Fibroblast of pulmonary artery (primary cell): ENCODE measurements at places on chromosomes 1 and 21.

GRCh38 chr1:8094481-8095241 lies 68.6 kb upstream of the ERRFI1 start:
- peak; percentile 78 for DNase-seq

DNA sequence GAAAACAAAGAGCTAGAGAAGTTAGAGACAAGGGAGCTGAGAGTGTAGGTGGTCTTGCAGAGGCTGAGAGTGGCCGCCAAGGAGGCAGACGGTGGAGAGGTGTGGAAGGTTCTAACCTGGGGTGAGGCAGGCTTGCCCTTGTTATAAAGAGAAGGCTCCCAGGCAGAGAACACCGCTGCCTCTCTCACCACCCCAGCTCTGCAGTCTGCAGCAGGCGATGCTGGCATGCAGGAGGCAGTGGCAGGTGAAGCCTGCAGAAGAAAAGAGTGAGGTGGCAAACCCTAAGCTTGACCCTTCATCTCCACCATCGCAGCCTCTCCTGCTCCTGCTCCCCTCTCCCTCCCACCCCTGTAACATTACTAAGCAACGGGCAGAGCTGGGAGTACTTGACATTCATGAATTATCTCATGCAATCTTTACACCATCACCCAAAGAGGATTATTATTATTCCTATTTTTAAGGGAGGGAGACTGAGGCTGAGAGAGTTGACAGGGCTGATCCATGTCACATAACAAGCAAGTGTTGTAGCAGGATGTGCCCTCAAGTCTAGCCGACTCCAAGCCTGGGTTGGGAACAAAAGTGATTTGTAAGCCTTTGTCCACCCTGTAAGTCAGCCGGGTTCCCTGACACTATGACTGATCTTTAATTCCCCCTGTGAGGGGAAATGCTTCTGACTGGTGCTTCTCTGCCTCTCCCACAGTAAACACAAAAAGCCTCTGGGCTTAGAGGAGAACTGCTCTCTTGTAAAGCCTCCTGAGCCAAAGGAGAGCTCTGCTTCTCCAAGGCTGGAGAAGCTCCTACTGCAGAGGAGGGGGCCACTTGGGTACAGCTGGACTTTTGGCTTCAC lies 36.1 kb downstream of the KANK4 start:
- no peak for DNase-seq

- DNase-seq, result peak; percentile 29
Measured at GRCh38 chr1:156852418-156852874, 6.5 kb downstream of the INSRR start.

GRCh38 chr1:115068826-115069585 lies 20.3 kb downstream of the TSPAN2 start:
- DNase-seq, result no peak

DNA sequence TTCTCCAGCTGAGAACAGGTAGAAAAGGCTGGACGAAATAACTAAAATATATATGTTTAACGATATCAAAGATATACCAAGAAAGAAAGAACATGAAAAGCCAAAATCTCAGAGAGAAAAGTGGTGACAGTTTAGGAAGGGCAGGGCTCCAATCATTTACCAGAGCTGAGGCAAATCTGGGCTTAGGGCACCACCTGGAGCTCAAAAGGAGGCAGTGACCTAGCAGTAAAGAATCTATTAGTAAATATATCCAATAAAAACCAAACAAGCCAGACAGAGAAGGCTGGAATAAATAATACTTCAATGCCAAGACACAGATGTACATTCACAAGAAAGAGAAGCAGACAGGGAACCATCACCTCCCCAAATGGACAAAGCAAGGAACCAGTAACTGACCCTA lies 43.5 kb downstream of the CHIA start:
- peak; percentile 71 for DNase-seq
